ENCODE measurements at places on chromosomes 12 and 14.

DNA sequence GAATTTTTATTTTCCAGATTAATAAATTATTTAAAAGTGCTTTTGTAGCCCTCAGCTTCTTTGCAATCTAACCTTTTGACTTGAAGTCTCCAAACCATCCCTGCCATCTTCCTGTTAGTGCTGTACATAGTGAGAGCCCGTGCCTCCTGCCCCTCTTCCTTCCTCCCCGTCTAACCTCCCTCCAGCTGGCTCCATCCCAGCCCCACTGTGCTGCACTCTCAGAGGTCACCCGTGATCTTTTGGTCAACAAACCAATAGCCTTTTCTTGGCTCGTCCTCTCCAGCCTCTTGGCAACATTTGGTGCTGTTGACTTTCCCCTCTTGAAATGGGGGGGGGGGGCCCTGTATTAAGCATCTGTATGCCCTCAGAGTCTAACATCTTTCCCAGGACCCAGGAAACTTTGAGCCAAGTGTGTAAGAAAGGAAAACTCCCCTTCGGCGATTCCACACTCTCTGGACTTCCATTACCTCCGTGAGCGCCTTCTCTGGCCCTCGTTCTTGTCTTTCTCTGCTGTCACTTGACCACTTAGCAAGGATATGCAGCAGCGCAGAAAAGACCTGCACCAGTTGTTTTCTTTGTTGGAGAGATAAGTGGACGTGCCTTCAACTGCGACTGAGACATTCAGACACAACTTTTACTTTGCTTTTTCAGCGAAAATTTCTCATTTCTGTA lies 44.1 kb downstream of the FBXW8 start:
- no peak for DNase-seq

DNA sequence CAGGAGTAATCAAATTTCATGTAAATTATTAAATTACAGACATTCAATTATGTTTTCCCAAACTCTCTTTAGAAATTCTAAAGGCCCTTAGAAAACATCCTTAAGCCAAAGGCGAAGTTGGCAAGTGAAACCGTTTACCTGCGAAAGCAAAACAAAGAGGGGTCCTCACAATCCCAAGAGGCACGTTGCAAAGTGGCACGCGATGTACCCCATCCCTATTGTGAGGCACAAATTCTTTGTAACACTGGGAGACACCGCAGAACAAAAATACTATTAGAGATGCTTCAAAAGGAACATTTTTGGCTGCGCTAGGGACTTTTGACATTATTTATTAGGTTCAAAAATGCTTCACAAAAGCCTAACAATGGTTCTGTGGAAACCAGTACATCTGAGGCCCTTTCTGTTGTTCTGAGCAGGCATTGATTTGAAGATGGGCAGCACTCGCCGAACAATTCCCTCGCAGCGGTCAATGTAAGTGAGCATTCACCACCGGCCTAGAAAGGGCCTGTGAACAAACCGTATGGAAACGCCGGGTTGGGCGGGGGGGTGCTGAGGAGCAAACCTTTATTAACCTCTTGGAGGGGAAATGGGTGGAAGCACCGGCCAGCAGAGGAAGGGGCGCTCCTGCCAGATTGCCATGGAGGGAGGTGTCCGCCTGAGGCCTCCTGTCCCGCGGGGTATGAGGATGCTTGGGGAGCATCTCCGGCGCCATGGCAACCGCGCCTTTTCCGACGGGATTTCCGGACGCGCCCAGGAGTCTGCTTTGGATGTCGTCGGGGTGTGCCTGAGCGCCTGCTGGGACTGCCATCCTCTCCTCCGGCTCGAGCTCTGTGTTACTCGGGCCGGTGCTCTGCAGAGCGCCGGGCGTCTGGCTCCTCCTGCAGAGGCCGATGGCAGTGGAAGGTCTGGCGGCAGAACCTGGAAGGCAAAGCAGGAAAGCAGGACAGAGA lies 193.9 kb downstream of the C12orf42 start:
- no peak for DNase-seq

DNA sequence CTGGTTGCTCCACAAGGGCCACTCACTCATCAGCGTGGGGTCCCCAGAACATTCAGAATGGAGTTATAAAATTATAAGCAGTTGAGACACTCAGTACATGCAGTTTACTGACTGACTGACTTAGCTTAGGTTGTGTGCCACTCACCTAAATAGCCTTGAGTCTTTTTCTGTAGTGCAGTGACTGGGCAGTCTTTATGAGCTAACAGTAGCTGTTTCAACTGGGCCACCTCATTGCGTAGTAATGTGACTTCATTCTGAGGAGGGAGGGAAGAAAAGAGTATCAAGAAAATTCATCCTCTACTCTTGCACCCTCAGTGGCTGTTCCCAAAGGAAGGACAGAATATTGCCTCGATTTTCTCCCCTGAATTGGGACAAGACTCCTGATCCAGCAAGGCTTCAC lies 15.8 kb upstream of the NPFF start:
- no peak for DNase-seq

GRCh38 chr12:11711651-11712327 lies 62.3 kb downstream of the ETV6 start:
- no peak for DNase-seq

GRCh38 chr12:120932956-120933526 lies 28.9 kb upstream of the SPPL3 start:
- DNase-seq: no peak

- no peak for DNase-seq
Observed at GRCh38 chr14:34863844-34864243, 11.3 kb downstream of the BAZ1A start.

DNA sequence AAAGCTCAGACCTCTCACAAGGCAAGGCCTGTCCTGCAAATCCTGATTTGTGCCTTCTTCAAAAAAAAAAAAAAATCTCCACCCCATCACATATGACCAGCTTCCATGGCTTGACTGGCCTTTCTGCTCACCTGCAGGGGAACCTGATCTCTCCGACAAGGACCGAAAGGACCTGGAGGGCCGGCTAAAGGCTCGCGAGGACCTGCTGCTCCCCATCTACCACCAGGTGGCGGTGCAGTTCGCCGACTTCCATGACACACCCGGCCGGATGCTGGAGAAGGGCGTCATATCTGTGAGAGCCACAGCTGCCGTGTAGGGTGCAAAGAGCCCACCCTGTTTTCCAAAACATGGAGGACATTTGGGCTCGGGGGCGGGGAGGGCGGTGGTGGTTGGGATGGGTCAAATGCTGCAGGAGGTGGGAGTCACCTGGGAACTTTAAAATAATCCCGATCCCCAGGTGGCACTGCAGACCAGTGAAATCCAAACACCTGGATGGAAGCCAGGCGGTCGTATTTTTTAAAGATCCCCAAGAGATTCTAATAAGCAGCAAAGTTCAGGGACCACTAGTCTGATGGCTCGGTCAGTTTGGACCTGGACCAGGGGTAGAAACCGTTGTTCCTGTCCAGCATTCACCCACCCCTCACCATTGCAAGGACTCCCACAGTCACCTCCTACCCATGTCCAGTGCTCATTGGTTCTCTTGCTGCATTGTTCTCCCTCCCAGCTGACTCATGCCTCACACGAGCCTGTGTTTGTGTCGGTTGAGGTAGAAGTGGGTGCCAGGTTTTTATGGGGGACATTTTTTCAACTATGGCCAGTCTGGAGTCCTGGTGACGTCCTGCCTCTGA lies 44.8 kb downstream of the FOXN4 start:
- DNase-seq: peak; percentile 18

DNA sequence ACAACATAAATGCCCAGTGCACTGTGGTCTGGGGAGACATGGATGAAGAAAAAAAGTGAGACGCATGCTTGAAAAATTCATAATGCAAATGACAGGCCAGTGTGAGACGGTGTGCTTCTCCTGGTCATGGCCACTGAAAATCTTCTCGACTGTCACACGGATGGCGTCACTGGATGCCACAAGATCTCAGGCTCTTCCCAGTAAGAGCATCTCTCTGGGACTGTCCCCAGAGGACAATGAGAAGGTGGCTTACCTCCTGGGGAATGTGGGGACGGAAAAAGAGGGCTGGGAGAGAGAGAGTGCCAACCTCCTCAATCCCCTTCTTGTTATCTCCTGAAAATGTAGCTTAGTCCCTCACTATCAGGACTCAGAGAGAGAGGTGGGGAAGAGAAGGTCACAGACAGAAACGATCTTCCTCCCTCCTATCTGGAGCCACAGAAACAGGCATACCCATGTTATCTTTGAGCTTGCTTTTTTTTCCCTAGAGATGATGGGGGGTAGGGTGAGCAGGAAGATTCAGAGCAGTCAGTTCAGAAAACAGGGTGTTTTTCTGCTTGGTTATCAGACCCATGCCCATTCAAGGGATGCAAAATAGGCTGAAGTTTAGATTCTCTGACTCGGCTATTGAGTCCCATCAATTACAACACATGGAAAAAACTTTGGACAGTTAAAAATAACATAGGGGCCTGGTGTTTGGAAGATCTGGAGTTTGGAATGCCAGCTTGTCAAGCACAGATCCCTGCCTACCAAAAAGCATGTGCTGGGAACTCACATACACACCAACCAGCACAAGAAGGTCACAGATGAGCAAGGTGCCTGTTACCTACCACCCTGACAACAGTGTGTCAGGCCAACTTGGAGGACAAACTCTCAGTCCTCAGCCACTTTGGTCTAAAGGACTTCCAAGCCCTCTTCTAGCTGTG lies 24.2 kb downstream of the DPF3 start:
- no peak for DNase-seq

GRCh38 chr14:57962325-57963035 lies 96.6 kb upstream of the SLC35F4 start:
- DNase-seq: no peak

- peak; percentile 36 for DNase-seq
Observed at GRCh38 chr14:100547633-100548294, 39.5 kb downstream of the BEGAIN start.

GRCh38 chr12:7797698-7798398 lies 8.6 kb downstream of the NANOG start:
- DNase-seq: no peak

DNA sequence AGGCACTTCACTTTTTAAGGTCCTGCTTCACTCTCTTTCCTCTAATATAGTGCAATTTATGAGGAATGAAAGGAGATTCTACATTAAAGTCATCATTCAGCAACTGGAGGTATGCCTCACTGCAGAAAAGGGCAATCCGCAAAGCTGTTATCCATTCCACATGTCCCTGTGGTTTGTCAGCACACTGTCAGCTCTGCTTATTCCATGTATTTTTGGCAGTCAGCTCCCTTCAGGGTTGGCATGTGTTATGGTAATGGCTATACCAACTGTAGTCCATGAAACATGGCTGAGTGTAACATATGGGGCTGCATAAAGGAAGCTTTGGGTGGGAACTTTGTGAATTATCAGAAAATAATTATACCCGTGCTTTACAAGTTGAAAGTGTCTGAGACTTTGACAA lies 154.1 kb downstream of the GALC start:
- no peak for DNase-seq

- no peak for DNase-seq
Observed at GRCh38 chr14:33068626-33069025, 129.9 kb downstream of the NPAS3 start.

DNA sequence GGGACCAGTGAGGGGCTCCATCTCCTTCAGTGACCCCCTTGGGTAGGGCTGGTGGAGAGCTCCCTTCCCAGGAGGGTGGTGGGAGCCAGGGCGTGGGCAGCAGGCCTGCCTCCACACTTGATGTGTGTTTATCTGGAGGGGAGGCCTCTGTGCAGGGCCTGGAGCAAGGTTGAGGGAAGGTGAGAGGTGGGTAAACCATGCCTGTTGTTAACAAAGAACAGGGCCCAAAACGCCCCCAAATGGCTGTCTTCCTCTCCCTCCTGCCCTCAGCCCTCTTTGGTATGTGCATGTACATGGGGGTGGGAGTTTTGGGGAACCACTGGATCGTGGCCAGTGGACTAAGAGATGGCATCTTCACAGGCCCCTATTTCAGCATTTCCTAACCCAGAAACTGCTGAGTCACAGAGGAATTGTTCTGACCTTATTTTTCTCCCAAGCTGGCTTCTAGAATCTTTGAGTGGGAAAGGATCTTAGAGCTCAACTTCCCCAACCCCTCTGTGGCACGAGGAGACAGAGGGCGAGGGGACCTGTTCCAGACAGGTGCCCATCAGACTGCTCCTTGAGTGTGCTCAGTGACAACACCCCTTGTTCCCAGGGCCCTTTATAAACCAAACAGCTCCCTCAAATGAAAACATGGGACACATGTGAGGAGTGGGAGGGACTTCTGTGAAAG lies 3.6 kb downstream of the SLC48A1 start:
- no peak for DNase-seq

DNA sequence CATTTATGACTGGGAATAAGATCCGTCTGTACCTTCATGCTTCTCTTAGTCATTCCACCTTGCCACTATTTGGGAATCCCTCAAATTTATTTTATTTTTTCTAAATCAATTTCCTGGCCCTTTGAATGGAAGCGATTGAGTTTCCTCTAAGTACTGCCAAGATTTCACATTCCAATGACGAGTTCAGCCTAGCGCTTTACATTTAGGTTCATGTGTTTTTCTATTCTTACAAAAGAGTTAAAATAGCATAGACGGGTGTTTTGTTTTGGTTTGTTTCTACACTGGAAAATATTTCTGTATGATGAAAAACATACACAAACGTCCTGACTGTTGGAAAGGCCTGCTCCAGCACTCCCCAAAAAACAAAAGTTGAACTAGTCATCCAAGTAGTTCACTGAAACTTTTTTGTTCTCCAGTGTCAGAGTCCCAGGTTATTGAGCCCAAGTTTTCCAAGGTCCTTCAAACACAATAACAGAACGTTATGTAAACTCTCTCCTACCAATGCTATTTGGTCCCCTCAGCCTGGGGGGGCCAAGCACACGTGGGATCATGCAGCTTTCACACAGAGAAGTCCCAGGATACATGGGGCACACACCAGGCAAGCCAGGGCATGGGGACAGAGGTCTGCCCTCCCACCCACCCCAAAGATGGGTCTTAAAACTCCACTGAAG lies 74.8 kb upstream of the FOXN3 start:
- no peak for DNase-seq

DNA sequence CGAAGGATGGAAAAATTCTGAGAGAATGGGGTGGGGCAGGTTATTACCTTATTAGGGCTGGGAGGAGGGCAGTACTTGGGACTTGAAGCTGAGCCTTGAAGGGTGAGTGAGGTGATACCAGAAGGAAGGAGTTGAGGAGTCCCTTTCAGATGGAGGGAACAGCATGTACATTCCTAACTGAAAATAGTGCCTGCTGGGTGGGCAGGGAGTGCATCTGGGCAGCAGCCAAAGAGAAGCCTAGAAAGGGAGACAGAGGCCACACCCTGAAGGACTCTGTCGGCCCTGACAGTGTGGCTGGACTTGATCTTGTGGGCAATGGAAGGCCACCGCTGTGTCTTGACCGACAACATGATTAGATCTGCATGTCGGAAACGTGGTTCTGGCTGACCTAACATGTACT lies 147.6 kb downstream of the NDUFA12 start:
- no peak for DNase-seq

GRCh38 chr12:73531752-73532151 lies 1005.9 kb upstream of the ATXN7L3B start:
- no peak for DNase-seq

DNA sequence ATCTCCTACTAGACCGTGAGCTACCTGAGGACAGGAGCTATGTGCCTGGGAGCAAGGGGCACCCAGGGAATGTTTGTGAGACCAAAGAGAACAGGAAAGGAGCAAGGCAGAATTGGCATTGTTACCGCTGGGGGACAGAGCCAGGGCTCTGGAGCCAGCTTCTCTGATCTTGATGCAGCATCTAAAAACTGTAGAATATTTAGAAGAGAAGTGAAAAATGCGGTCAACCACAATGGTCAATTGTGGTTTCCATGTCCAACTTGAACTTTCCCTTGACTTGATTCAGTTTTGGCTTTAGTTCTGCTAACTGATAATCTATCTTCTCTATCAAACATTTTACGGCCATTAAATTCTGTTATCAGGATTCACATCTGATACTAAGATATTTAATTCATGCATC lies 201.2 kb downstream of the ANO4 start:
- DNase-seq: no peak
